ENCODE measurements at places on chromosomes 12 and 14.

- DNase-seq = peak; percentile 8
Observed at GRCh38 chr12:39277416-39277815, 165.5 kb downstream of the KIF21A start.

- peak; percentile 84 for DNase-seq
Observed at GRCh38 chr14:89507521-89507920, 90.5 kb upstream of the FOXN3 start.

GRCh38 chr12:85779768-85780167, 56.4 kb downstream of the RASSF9 start:
- DNase-seq = no peak

DNA sequence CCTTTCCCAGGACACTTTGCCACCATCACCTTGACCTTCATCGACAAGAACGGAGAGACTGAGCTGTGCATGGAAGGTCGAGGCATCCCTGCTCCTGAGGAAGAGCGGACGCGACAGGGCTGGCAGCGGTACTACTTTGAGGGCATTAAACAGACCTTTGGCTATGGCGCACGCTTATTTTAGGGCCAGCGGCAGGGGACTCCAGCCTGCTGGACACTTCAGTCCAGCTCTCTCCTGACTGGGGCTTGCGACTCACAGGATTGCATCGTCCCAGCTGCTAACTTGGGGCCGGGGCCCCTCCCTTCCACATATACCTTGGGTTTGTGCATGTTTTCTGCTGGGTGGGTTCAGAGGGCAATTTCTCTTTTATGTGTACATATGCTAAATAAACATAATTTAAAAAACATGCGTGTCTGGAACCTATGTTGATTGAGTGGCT, 11.2 kb downstream of the AHSA1 start:
- no peak for DNase-seq

DNA sequence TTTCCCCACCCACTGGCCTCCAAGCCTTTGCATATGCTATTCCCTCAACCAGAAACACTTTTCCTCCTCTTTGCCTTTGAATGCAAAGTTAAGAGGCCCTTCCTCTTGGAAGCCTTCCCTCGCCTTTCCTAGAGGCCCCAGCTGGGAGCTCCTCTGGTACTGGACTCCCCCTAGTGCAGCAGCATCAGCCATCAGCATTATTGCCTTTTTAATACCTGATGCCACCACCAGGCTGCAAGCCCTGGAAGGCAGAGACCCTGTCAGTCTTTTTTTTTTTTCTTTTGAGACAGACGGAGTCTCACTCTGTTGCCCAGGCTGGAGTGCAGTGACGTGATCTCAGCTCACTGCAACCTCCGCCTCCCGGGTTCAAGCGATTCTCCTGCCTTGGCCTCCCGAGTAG, 19.1 kb upstream of the PLA2G1B start:
- DNase-seq = no peak

DNA sequence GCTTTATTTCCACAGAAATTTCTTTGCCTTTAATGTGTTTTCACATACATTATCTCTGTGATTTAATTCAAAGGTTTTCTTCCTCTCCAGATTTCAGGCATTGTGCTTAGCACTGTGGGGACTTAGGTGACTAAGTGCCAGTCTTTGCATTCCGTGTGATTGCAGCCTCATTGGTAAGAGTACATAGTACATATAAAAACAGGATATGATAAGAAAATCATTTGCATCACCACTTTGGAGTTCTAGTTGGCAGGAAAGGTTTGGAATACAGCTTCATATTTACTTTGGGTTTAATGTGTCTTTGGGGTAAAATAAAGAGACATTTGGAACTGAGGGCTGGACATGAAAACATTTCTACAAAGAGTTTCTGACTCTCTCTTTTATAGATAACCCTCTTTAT, 37.8 kb upstream of the C12orf75 start:
- no peak for DNase-seq

DNA sequence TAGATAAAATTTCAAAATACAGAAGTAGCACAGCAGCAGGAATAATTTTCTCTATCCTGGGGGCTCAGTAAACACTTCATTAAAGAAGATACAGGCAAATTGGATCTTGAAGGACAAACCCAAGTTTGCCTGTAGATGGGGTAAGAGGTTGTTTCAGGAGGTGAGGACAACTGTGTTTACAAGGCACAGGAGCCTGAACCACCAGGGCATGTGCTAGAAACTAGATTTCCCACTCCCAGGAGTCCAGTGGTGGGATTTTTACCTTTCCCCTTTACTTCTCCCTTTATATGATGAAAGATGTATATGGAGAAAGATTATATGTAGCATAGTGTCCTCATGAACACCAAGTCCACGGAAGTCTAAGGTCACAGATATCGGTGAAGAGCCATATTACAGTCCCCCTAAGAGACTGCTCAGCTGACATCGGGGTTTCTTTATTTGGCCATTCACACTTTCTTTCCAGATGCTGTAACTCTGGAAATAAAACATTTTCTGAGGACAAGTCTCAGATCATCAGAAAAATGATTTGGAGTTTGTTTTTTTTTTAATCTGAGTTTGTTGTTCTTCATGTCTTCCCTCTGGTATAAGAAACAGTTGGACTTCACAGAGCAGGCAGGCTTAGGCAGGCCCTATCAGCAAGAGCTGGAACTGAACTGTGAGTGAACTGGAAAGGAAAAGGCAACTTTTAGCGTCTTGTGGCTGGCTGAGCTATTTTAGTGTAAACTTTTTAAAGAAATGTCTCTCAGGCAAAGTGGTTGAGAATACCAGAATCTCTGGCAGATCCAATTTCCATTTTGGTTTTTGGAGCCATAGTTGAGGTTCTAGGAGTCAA, 8.0 kb upstream of the EVL start:
- DNase-seq = no peak

DNA sequence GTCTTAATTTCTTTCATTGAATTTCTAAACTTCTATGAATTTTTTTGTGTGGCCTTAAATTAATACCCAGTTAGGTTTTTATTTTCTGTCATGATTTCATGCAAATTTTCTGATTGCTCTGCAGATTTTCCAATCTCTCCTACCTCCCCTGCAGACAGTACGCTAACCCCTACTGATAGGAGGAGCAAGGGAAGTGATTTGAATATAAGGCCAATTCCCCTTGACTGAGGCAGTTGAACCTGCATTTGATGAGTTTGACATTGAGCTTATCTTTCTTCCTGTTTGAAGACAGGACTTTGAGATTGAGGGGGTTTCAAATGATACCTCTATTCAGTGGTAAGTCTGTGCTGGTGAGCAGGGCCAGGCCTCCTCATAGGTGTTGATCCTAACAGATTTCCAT, 74.6 kb downstream of the SNAPC1 start:
- DNase-seq = no peak

DNA sequence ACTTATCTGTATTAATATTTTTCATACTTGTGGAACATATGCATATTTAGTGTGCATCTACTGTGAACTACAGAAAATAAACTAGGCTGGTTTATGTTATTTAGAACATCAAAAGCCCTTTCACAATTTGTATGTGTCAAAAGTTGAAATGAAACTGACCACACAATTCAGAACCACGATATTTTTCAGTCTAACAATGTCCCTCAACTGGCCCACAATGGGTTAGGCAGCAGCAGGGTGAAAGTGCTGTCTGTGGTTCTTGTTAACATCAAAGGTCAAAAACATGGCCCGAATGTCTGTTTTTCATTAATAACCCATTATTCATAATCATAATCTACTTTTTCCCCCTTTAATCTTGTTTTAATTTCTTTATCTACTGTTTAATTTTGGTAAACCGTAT, 559.9 kb upstream of the ATP2B1 start:
- DNase-seq = no peak
